HEK293T (cell line): ENCODE measurements at places on chromosomes 16 and 17.

GRCh38 chr17:77288115-77288619 lies 147.4 kb downstream of the SEC14L1 start:
- no peak for DNase-seq

DNA sequence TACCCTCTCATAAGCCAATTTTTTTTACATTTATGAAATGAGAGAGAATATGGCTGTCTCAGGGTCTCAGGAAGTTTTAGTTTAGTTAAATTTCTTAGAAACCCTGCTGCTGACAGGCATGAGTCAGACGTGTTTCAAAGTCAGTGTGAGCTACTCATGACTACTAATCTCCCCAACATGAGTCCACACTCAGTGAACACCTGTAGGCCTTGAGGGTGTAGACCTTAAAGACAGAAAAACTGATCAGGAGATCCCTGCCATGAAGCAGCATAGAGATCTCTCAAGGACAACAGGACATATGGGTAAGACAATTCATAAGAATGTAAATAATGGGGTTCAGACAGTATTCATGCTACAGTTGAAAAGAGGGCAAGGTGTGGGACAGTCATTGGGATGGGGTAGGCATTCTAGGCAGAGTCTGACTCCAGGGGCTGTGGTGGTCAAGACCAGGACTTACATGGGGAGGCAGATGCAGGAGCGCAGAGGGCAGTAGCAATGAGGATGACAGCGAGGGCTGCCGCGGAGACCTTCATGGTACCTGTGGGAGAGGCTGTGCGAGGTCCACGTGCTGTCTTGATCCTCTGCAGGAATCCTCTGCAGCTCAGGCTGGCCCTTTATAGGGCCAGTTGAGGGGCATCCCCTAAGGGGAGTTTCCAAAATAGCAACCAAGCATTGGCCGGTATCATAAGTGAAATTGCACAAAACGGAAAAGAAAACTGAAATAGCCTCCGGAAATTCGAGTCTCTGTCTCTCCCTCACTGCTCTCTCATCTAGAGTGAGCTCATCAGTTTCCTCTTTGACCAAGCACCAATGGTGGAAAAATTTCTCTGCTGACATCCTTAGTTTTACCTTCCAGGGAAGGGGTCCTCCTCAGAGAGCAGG lies at the start of gene CCL5:
Gene CCL5, minus strand, starts transcription at position 588 of the 882 bp plus-strand sequence.
- no peak for DNase-seq

GRCh38 chr17:70624211-70624610 lies 454.9 kb downstream of the KCNJ2 start:
- no peak for DNase-seq

GRCh38 chr16:27867122-27868110 lies 196.1 kb downstream of the GSG1L start:
- DNase-seq = peak; percentile 95

DNA sequence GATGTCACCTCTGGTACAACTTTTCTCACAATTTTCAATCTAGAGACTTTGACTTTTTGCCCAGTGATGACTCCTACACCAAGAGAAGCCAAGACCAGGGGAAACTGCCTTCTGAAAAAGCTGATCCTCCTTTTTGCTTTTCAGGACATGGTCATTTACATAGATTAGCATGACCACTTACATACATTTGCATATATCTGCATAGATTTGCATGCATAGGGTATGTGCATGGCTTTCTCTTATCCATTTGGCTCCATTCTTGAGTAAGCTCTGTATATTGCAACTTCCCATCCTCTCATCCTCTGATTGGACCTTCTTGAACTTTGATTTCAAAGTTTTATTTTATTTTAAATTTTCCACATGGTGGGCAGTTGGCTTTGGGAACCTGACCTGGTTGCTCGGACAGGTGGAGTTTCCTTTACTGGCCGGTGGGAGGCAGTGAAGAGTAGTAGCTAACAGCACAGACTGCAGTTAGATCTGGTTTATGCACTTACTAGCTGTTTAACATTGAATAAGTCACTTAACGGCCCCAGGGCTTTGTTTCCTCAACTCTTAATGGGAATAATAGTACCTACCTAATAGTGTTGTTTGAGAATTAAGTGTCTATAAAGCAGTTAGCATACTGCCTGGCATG lies 92.9 kb downstream of the GPR139 start:
- peak; percentile 40 for DNase-seq

DNA sequence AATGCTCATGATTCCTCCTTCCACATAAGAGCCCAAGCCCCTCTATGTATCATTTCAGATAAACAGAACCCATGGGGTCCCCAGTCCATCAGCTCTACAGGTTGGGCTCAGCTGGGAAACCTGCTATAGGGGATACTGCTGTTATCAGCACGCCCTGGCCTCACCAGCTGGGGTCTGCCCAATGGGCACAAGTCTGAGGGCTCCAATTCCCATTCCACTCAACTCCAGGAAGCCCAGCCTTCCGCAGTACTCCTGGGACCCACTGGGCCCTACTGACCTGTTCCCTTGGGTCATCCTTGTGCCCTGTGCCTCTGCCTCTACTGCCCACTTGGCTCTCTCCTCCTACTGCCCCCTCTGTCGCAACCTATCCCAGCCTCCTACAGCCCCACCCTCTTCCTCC lies 16.2 kb upstream of the XYLT2 start:
- DNase-seq = no peak

DNA sequence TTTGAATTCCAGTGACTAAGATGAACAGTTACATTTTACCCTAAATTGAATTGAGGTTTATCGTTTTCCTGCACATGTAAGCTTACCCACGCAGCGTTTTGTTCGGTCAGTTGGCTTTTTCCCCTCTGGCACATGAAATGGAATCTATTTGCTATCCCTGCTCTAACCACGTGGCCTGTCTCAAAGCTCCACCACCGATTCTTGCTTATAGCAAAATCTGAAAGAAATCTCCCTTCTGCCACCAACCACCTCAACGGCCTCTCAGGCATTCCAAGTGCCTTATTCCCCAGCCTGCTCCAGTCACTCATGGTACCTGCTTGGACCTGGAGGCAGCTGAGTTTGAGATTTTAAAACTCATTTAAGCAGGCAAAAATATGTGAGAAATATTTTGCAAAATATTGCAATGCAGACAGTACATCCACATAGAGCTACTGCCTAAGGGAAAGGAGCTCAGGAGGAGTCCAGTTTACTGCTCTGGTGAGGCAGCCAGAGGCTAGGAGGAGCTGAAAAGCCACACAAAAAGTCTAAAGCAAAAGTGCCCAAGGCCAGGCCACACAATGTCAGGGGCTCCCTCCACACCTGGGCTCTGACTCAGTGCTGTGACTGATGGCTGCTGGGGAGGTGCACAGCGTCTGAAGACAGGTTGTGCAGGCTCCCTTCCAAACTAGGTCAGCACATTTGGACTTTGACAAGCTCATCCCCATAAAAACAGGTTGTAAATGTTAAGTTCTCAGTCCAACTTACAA lies 26.4 kb downstream of the ARHGAP17 start:
- DNase-seq = peak; percentile 29

GRCh38 chr16:56366945-56367344 lies 58.4 kb downstream of the AMFR start:
- DNase-seq = no peak

- DNase-seq = no peak
Observed at GRCh38 chr16:65099607-65100006, 22.3 kb downstream of the CDH11 start.

GRCh38 chr16:89325861-89326471 lies 108.5 kb downstream of the ZNF778 start:
- DNase-seq = no peak

DNA sequence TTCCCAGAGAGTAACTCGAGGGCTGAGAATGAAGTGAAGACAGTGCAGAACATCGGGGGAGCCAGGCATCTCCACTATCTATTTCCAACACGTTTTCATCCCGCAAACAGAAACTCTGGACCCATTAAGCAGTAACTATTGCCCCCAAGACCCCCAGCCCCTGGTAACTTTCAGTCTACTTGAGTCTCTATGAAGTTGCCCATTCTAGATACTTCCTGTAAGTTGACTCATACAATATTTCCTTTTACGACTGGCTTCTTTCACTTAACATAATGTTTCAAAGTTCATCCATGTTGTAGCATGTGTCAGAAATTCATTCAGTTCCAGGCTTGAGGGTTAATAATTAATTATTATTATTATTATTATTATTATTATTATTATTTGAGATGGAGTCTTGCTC lies 19.5 kb downstream of the MYO15B start:
- DNase-seq = no peak

DNA sequence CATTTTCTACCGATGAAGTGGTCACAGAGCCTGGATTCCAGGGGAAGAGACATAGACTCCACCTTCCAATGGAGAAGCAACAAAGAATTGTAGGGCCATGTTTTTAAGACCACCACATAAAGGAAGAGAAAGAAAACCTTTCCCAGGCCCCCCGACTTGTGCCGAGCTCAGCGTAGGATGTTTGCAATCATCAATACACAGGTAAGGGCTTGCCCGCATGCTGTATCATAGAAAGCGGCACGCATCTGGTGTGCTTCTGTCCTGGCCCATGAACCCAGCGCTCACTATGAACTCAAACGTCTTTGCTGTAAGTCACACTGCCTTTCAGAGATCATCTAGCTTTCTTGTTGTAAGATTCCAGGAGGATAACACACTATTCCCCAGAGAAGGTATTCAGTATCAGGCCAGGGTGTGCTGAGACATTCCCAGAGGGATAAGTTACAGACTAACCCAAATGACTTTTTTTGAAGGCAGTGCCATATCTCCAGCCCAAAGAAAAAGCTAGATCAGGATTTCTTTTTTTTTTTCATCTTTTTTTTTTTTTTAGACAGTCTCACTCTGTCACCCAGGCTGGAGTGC lies 79.5 kb upstream of the RPL38 start:
- DNase-seq = no peak

- DNase-seq = peak; percentile 45
Observed at GRCh38 chr16:81238296-81239011, at the start of gene BCO1. Gene BCO1 (plus strand): TSS chr16:81238689. CDS start chr16:81238909, 220 bp downstream.

- DNase-seq = no peak
Observed at GRCh38 chr16:54389836-54390494, 103.4 kb upstream of the IRX3 start.

DNA sequence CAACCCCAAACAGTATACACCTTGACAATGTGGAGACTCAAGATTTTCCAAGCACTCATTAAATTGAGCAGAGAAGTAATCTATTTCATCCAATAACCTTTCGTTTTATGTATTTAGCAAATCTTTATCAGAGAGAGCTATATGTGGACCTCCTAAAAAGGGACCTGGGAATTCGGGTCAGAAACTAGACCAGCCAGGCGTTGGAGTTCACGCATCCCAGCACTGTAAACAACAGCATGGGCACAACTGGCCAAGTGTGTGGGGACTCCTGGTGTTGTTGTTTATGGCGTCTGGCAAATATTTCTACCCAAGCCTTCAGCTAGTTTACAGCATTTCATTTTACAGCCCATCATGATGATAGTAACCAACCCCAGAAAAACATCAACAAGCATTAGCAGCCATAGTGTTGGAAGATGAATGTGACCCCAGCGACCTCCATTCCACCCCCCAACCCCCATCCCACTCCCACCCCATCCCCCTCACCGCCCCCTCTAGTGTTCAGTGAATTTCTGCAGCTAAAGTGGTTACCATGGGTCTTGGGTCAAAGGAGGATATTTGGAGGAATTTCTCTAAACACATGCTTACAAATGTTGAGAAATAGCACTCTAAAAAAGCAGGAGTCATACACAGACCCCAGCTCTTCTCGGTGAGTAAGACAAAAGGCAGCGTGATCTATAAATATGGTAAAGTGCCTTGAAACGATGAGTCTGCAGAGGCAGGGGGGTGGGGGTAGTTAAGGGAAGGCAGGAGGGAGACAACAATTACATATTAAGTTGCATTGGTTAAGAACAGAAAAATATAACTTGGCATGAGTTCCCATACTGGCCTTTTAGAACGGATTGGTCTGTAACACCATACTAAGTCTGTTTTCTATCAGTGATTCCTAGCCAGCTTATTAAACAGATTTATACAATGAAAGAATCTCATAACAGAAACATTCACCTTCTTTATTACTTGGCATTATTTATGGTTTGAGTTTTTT lies 91.4 kb upstream of the TBX2 start:
- DNase-seq = no peak

GRCh38 chr16:24846548-24847357 lies 990 bp downstream of the SLC5A11 start:
- no peak for DNase-seq

GRCh38 chr16:57301126-57301817 lies 16.8 kb upstream of the PLLP start:
- no peak for DNase-seq

DNA sequence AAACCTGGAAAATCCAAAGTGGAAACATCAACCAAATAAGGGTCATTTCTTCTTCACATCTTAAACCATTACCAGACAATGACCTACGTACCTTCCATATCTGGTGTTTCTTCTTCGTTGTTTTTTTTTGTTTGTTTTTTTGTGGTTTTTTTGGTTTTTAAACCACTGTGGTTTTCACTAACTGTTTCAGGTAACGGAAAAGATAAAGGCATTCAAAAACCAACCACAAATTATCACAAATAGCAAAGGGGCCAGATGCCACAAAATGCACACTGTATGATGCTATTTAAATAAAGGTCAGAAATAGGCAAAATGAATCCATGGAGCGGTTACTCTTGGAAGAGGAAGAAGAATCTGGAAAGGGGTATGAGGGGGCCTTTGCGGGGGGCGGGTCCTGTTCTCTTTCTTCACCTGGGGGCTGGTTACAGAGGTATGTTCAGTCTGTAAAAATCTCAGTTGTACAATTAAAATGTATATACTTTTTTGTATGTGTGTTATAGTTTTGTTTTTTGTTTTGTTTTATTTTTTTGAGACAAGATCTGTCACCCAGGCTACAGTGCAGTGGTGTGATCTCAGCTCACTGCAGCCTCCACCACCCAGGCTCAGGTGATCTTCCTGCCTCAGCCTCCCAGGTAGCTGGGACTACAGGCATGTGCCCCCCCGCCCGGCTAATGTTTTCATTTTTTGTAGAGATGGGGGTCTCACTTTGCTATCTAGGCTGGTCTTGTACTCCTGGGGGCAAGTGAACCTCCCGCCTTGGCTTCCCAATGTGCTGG lies 29.6 kb downstream of the LITAF start:
- no peak for DNase-seq

DNA sequence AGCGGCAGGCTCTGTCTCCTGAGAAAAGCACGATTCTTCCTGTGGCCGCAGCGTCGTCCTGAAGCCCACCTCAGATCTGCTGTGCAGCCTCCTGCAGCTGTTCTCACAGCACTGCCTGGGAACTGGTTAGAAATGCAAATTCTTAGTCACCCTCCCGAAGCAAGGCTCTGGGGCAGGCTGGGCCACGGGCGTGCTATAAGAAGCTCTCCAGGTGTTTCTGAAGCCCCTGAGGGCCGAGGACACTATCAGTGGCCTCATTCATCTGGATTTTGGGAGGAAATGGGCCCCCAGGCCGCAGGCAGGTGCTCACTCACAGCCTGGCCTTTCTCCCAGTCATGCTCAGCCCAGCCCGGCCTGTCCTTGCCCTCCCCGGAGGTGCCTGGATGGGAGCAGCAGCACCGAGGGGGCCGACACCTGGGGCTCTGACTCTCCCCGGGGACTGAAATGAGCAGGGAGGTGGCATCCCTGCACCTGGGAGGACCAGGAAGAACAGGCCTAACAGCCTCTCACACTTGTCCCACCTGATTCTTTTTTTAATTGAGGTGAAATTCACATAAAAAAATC lies 10.4 kb upstream of the NLRC3 start:
- DNase-seq = no peak
